Hindlimb muscle (tissue), 1 donor: ENCODE measurements at places on chromosomes 2 and 18. TPM values are rescaled to one million over a fixed set of nuclear protein-coding genes. Genes with fewer than 3 reads are reported as not detected.

- no peak for DNase-seq
These were observed 275.9 kb downstream of the DCC start for GRCh38 chr18:52615943-52616342.

DNA sequence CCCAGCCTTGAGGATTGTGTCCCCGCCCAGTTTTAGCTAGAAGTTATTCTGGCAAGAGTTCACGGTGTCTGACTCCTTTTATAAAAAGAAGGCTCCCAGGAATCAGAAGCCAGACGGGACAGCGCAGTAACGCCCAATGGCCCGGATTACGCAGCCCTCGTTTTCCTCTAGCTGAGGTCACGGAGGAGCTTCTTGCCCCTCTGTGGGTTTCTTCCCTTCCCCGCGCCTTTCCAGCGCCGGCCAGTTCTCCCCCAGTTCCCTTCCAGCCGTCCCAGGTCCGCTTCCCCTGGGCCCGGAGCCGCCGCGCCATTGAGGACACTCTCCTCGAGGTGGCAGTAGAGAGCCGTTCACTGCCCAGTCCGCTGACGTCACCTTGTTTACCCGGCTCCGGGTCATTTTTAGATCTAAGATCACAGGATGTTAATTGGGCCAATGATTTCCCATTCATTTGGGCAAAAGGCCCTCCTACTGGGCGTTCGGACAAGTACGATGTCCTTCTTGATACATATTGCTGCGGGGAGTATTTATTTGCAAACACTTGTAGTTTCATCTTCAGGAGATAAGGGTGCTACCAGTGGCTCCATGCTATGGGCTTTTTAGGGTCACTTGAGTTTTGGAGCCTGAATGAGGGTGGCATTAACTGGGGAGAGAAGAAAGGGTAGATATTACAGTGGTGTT is 81.5 kb upstream of the PPM1B start:
- peak; percentile 83 for DNase-seq

DNA sequence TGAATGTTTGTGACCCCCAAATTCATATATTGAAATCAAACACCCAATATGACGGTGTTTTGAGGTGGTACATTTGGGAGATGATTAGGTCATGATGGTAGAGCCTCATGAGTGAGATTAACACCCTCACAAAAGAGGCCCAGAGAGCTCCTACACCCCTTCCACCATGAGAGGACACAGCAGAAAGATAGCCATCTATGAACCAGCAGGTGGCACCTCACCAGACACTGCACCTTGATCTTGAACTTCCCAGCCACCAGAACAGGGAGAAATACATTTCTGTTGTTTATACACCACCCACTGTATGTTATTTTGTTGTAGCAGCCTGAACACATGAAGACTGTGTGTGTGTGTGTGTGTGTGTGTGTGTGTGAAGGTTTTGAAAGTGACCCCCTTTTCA is 58.1 kb downstream of the ST3GAL5 start:
- DNase-seq = no peak

- peak; percentile 34 for DNase-seq
These were observed 31.7 kb upstream of the MAP4K3 start for GRCh38 chr2:39468579-39469451.

- DNase-seq = no peak
These were observed 8.1 kb upstream of the HES6 start for GRCh38 chr2:238247841-238248453.

Gene SCRN3
- polyA plus RNA-seq = 32.6 TPM

DNA sequence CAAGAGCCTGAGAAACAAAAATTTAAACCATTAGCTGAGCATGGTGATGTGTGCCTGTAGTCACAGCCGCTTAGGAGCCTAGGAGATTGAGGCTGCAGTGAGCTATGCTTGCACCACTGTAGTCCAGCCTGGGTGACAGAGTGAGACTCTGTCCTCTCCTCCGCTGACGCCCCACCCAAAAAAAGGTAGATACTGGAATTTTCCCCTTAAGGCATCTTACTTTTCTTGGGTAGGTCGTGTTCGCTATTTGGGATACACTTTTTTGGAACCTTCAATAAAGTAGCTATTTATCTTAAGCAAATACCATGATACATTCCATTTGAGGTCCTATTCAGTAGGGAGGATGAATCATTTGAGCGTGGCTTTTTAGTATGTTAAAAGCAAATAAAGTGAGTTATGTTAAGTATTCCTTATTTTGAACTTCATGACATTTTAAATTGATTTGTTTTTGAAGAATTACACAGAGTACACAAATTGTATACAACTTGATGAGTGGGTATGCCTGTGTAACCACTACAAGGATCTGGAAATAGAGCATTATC is 38.7 kb downstream of the RALBP1 start:
- DNase-seq = no peak

- no peak for DNase-seq
These were observed 291.9 kb upstream of the CDH7 start for GRCh38 chr18:65458871-65459270.

Gene UCN
- polyA plus RNA-seq = 2.5 TPM

GRCh38 chr2:201680743-201681142 is 17.7 kb downstream of the MPP4 start:
- no peak for DNase-seq

DNA sequence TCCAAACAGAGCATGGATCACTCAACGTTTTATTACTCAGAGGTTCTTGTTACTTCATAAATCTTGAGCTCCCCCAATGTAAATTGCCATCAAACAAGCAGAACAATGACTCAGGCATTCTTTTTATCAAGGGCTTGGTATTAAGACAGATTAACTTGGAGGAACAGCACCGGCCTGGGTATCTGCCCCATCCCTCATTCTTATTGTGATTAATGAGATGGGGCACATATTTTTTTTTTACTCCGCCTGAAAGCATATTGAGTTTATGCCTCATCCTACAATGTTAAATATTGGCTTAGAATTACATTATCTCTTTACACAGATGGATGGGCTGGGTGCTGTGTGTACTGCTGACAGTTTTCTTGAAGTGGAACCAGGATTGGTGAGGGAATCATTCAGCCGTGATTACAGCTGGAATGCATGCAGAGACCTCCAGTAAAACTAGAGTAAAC is 387.3 kb downstream of the CLIP4 start:
- no peak for DNase-seq

Gene LRRC30
- polyA plus RNA-seq = 9.2 TPM

Gene IL36RN
- not detected for polyA plus RNA-seq

DNA sequence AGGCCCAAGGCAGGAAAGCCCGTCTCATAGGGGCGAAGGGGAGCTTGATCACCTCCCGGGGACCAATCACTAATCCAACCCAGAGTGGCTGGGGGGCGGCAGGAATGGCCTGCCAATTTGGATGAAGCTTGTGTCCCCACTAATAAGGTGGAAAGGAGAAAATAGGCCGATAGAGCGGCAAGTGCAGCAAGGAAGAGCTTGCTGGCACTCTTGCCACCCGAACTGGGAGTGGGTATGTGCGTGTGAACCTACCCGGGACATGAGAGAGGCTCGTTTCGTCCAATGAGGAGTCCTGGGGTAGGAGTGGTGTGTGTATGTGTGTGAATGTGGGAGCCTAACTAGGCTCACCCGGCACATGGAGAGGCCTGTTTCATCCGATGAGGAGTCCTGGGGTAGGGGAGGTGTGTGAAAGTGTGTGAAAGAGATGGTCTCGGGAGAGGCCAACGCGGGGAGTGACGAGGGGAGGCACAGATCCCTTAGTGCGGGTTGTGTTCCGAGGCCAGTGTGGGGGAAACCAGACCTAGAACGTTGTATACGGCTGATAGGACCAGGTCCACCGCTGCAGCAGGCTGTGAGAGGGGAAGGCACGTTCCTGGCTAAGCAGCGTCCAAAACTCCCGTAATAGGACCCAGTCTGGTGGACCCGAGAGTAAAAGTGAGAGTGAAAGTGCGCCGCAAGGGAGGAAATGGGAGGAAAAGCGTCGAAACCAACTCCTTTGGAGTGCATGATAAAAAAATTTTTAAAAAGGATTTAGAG is 47.1 kb upstream of the SELENOI start:
- DNase-seq = peak; percentile 47

Gene STK17B
- 4.7 TPM for polyA plus RNA-seq

GRCh38 chr2:27162151-27163121 is 13.6 kb downstream of the TCF23 start:
- no peak for DNase-seq

Gene SERPINB13
- polyA plus RNA-seq = 0.43 TPM

- DNase-seq = no peak
These were observed 30.4 kb upstream of the IL36G start for GRCh38 chr2:112947374-112947773.

DNA sequence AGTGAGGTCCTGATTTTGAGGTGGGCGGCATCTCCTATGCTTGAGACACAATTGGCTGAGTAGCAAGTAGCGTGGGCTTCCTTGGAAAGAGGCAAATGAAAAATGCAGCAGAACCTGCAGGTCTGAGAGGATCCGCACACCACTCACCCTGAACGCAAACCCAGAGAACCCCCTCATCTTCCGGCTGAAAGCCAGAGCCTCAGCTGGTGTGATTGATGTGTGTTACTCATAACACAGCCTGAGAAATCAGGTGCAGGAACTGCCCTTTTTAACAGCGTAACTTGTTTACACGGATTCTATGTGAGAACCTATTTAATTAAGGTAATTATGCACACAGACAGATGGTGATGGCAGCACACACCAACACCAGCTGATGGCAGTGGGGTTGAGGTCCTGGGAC is 123.4 kb downstream of the MRO start:
- DNase-seq = no peak
